ENCODE measurements at places on chromosomes 1 and 21.

- no peak for DNase-seq
These were observed 10.2 kb downstream of the CAMK1G start for GRCh38 chr1:209593747-209594146.

DNA sequence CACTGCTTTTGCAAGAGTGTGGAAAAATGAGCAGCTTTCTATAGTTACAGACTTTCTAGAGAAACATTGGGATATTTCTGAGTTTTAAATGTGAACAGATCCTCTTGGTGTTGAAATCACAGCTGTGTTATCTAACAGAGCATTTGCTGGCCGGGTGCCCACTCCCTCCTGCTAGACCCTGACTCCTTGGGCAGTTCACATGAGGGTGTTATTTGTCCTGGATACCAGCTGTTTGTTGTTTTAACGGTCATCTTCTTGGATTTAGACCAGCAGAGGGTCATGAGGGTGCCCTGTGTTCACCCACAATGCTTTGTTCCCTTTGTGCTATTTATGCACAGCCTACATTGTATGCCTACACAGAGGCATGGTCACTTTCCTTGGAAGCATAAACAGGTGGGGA, 67.1 kb downstream of the CENPF start:
- no peak for DNase-seq

- DNase-seq = peak; percentile 93
These were observed 33.0 kb downstream of the LAMC2 start for GRCh38 chr1:183218971-183219615.

DNA sequence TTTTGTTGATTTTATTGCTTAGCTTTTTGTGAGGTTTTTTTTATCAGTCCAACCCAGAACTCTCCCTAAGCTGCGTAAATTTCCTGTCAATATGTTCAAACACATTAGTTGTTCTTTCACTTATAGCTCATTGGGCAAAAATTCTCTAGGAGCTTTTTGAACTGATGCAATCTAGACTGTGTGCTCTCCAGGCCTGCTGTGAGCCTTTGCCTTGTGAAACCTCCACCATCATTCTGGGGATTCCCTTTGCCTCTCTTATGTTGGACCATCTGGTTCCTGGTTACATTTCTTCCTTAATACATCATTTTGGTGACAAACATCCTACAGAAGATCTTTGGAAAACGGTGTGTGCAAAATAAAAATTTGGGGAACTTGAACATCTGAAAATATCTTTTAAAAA, 247.2 kb downstream of the LRRC7 start:
- DNase-seq = no peak

DNA sequence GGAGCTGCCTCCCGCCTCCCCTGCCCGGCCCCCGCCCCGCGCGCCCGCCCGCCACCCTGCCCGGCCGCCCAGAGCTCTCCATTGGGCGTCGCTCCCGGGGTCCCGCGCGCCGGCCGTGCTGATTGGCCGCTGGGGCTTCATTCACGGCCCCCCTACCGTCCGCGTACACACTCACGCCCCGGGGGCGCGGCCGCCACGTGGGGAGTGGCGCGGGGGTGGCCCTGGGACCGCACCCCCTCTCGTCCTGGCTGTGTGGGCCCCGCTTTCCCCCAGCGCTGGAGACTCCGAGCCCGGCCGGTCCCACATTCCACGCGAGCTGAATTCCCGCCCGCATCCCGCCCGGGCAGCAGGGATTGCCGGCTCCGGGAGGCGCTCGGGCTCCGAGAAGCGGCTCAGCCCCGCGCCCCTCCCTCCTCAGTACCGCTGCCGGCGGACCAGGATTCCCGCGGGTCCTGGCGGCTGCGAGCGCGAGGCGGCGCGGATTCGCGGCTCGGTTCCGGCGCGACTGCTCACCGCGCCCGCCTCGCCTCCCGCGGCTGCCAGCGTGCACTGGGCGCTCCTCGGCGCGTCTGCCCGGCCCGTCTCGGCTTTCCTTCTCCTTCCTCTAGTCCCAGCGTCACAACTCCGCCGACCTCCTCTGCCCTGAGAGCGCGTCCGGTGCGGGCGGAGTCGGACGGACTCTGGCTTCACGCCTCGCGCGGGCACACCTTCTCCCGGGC, 450 bp upstream of the POU3F1 start:
- DNase-seq = peak; percentile 88

DNA sequence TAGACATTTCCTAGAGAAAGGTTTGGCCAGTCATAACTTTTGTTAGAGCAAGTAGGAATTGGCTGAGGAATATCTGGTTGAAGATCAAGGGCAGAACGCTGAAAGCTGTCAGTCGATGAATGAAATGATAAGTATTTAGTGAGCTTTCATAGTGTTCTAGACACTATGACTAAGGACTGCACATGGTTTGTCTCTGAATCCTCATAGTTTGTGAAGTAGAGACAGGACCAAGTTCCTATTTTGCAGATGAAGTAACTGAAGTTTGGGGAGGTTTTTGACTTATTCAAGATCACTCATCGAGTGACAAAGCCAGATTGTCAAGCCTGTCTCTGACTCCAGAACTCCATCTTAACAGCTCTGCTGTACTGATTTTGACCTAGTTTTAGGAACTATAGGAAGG, 4.7 kb downstream of the ELOA start:
- DNase-seq = no peak

DNA sequence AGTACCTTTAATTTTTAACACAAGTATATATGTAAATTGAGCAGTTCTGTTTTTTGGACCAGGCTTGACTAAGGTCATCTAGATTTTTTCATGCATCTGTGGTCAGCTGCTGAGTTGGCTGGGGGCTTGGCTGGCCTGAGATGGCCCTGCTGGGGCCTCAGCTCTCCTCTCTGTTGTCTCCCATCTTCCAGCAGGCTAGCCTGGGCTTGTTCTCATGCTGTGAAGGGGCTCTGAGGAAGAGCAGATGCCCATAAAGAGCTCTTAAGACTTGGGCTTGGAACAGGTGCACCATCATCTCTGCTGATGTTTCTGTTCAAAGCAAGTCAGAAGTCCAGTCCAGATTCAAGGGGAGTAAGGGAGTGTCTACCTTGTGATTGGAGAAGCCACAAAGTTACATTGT, 51.2 kb upstream of the TNR start:
- DNase-seq = no peak

DNA sequence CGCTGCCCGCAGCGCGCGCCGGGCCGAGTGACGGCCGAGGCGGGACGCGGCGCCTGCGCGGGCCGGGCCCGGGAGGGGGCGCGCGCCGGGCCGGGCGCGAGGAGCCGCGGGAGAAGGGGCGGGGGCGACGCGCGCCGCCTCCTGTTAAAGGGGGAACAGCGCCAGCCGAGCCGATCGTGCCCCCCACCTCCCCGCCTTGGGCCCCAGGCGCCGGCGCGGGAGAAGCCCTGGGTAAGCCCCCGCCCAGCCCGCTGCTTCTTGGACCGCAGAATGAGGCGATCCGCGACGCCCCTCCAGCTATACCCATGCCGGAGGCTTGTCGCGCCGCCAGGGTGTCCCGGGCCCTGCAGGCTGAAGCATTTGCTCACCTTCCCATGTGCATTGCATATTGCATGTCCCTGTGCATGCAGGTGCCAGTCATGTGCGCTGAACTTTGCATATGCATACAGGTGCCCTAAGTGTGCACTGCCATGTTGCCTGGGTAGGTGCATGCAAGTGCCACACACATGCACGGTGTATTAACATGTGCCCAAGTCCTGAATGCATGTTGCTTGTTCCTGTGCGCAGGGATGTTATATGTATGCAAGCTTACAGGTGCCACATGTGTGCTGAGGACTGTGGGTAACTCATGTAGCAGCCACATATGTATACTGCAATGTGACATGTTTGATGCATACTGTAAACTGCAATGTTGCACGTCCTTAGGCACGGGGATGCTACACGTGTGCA, at the start of gene ADGRB2:
TSS of gene ADGRB2 (minus strand) at position 29 of the 729 bp plus-strand sequence. CDS start 7,119 bp downstream, outside the sequence.
- peak; percentile 35 for DNase-seq

GRCh38 chr21:39680216-39680615, 64.8 kb upstream of the IGSF5 start:
- no peak for DNase-seq

GRCh38 chr1:46527474-46528296, 23.8 kb downstream of the KNCN start:
- peak; percentile 53 for DNase-seq

GRCh38 chr1:7103874-7104273, 318.6 kb downstream of the CAMTA1 start:
- DNase-seq = no peak

- no peak for DNase-seq
These were observed 2.9 kb upstream of the CD46 start for GRCh38 chr1:207748737-207749528.

DNA sequence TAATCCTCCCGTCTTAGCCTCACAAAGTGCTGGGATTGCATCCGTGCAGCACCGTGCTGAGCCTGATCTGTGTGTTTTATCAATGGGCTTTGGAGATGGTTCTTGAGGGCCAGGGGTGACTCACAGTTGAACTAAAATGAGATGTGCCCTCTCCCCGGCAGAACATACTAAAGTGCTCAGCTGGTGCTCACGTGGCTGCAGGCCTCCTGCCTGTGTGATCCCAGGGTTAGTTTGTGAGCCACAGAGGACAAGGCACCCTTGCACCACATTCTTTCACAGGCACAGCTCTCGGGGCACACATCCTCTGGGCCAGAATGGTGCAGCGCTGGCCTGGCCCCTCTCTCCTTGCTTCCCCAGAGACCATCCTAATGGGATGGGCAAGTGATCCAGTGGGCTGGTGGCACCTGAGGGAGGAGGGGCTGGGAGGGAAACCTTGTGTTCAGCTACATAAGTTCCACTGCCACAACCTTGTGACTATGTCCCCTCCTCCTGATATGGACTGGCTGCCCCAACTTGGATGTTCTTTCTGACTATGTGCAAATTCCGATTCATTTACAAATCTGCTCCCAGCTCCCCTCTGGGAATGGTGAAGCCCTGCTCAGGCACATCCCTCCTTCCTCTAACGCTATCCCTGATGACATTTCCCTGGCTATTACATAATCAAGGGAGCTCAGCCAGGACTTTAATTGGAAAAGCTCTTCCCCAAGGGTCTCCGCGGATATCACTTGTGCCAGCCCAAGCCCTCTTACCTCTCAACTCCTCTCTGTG, 197.0 kb upstream of the EDN2 start:
- DNase-seq = no peak

GRCh38 chr1:56061824-56062223, 517.5 kb downstream of the PLPP3 start:
- DNase-seq = no peak

DNA sequence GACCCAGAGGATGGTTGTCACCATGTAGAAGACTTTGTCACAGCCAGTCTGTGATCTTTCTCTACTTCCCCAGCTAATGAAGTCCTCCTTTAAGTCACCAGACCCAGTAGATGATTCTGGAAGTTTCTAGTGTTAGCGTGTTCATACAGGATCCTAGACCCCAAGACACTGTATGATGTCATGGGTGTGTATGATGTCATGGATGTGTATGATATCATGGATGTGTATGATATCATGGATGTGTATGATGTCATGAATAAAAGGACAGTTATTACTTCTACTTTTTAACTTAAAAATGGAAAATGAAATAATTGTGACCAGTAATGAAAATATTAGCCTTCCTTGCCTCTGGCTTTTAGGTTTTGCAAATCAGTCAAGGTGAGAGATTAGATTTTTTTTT, 260.0 kb downstream of the FMN2 start:
- DNase-seq = no peak

- DNase-seq = no peak
These were observed 30.4 kb upstream of the EYA3 start for GRCh38 chr1:28118640-28119307.

DNA sequence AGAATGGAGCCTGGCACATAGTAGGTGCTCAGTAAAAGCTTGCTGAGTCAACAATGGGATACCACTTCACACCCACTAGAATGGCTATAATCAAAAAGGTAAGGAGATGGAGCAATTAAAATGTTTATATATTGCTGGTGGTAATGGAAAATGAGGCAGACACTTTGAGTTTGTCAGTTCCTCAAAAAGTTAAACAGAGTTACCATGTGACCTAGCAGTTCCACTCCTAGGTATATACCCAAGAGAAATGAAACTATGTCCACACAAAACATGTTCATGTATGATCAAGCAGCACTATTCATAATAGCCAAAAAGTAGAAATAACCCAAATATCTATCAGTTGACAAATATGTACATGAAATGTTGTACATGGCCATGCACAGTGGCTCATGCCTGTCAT, 74.8 kb upstream of the ECE1 start:
- no peak for DNase-seq

- no peak for DNase-seq
These were observed 20.5 kb downstream of the PLA2G4A start for GRCh38 chr1:186849271-186849671.

DNA sequence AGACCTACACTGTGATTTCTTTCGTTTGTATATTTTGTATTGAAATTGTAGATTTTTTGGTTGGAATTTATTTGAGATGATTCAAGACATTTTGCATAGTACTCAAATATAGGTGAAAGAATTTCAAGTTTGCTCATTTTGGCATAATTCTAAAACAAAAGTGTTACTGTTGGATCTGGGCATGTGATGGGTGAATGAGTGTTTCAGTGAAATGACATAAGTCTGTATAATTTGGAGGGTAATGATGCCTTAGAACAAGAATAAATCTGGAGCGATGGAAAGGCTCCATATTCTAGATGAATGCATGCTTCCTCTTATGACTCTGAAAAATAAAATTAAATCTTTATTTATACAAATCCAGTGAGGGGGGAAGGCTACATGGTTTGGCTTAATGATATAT, 41.0 kb downstream of the NFIA start:
- no peak for DNase-seq

DNA sequence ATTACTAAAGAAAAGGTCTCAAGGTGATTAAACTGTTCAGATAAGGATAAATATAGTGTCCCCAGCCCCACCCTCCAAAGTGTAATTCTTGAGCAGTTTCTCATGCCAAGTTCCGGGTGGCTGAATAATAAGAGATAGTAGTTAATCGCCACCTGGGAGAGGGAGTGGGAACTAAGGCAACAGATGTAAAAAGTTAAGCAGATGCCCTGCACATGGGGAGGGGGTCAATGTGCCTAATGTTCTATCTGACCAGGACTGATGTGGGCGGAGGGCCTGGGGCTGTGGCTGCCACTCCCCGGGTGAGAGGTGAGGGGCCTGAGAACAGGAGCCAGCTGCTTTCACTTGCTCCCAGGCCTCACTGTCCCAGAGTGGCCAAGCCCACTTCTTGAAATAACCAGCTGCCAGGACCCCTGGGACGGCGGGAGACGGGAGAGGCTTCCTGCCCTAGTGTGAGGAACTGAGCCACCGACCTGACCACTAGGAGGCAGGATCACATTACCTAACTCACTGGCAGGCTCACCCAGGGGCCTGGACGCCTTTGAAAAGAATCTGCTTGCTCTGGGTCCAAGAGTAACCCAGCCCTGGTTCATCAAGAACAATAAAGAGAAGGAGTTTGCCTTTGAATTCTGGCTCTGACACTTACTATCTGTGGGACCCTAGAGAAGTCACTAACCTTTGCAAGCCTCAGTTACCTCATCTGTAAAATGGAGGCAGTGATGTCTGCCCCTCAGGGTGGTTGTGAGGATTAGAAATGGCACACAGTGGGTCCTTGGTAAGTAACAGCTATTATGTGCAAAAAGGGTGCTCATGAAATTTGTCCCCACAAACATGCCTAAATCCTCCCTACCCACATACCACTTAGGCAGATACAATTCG, 179.2 kb downstream of the ATG4C start:
- no peak for DNase-seq

DNA sequence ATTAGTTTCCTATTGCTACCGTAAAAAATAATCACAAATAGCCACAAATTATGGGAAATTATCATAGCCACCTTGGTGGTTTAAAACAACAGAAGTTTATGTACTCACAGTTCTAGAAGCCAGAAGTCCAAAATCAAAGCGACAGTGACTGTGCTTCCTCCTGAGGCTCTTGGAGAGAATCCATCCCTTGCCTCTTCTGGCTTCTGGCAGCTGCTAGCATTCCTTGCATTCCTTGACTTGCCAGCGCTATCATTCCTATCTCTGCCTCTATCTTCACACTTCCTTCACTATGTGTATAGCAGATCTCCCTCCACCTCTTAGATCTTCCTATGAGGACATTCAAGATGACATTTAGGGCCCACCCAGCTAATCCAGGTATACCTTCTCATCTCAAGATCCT, 180.1 kb upstream of the USP25 start:
- DNase-seq = no peak

All from NCI-H2171 (cell line).